ENCODE measurements at places on chromosomes 3 and 15.

- no peak for DNase-seq
These were observed 10.6 kb downstream of the IL17RB start for GRCh38 chr3:53856964-53857363.

GRCh38 chr3:137709011-137709601 lies 55.0 kb upstream of the SOX14 start:
- no peak for DNase-seq

DNA sequence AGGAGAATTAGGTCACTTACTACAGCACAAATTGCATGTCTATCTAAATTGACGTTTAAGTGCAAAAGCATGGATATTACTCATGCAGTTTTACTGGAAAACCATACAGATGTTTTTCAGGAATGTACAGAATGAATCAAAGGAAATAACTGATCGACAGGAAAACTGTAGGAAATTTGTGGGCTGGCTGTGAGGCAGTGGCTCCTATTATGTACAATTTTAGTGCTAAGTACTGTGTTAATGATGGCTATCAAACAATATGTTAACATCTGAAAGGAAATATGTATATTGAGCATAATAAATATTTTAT lies 6.9 kb downstream of the NUDT16 start:
- DNase-seq, result no peak

DNA sequence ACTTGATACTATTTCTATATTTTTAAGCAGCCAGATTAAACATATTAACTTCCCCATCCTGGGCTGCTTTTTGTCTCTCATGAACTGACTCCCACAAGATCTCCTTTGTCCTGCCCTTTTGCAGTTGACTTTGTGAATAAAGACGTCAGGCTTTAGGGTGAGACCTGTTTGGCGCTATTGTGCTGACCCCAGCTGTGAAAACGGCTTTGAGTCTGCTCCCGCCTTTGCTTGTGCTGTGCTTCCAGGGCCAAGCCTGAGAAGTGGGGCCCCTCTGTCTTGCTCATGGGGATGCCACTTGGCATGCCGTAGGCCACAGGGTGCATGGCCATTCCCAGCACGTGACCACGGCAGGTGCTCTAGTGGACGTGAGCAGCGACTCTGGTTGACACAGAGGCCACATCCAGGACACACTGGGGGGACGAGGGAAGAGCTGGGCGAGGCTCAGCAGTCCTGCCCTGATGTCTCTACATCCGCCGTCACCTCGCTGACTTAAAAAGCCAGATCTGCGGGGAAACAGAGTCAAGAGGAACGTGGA lies 268.9 kb upstream of the LYSMD4 start:
- no peak for DNase-seq

- DNase-seq, result no peak
These were observed 22.7 kb upstream of the CLEC3B start for GRCh38 chr3:45003406-45003805.

DNA sequence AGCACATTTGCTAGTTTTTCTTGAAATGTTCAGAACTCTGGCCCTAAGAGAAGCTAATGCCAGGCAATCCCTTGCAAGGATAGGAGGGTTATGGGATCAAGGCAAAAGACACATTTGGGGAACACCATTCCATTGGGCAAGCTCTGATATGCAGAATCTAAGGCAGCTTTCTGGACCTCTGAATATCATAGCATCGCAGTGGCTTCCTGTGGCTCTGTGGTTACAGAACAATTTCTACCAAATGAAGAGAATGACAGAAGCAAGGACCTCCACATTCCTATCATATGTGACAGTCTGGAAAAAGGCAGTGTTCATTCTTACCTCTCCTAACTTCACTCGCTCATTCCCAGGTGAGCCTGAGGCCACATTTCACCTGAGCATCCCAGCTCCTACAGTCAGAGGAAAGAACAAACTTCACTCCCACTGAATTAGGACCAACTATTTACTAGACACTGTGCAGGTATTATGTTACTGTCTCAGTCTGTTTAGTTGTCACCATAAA lies 836.1 kb upstream of the CFAP20DC start:
- no peak for DNase-seq

- DNase-seq, result no peak
These were observed 91.6 kb upstream of the LIPC start for GRCh38 chr15:58340176-58340575.

DNA sequence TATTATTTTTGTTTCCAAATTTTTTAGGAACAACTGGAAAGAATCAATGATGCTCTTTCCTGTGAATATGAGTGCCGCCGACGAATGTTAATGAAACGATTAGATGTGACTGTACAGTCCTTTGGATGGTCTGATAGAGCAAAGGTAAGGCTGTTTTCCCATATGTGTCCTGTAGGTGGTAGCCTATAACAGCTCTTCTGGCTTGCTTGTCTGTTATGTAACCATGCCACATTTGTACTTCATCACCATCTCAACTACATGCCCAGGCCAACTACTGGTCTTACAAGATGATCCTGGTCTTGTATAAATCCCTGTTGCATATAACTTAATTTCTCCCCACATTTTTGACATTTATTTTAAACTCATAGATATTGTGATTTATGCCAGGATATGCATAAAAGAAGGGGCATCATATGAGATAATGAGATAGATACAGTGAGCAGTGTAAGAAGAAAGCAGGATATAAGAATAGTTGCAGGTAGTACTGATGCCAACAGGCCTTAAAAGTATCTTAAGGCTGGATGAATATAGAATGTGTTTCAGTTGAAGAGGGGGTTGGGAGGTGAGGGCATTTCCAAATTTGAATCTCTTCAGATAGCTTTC lies 20.3 kb downstream of the FAM98B start:
- DNase-seq, result peak; percentile 7

- DNase-seq, result no peak
These were observed 8.6 kb downstream of the GPR15 start for GRCh38 chr3:98540346-98540745.

DNA sequence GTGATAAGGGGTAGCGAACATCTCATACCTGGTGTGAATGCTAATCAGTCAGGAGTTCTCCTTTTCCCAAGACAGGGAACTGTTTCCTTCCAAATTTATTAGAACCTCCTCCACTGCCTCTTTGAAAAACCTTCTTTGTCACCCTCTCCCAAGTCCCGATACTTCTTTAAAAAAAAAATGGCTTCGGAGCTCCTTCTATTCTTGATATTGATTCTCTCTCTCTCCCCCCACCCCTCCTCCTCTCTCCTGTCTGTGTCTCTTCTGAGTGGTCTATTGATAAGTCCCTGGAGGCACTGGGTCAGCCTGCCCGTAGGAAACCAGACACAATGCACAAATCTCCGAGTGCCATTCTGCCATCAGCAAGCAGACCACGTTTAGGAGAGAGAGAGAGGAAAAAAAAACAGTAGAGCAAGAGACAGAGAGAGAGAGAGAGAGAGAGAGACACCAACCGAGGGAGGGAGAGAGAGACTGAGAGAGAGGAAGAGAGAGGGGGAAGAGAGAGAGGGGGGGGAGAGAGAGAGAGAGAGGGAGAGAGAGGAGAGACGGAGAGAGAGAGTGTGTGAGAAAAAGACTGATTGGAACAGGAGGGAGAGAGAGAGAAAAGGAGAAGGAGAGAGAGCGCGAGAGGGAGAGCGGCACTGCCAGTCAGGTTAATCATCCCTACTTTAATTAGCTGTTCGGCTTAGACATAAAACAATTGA lies 160.9 kb downstream of the TIGIT start:
- DNase-seq, result no peak

DNA sequence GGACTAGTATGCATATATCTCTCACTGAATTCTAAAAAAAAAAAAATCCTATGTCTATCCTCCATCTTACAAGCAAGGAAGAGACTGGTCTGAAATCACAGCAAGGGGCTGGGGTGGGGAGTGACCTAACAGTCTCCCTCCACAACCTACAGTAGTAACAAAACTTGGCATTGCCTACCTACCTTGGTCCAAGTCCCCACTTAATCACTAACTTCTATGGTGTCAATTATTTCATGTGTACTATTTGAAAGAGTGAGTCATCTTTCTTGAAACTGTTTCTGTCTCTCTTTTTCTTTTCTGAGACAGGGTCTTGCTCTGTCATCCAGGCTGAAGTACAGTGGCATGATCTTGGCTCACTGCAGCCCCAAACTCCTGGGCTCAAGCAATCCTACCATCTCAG lies 36.8 kb downstream of the CHAC1 start:
- no peak for DNase-seq

DNA sequence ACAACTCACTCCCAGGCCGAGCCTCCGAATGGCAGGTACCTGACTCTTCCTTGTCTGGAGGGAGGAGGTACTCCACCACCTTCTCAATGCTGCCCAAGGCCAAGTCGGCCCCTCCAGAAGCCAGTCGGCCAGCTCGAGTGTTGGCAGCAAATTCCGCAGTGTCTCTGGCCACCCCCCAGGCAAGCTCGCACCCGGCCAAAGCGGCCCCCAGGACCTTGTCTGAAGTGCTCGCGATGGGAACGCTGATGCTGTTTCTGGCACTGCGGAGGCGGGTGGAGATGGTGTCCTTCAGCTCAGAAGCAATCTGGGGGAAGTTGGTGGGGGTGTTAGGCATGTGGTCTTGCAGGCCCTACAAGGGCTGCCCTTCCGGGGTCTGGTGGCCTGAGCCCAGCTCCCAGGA lies 9.2 kb downstream of the PLIN1 start:
- no peak for DNase-seq

- DNase-seq, result no peak
These were observed 179.2 kb downstream of the RORA start for GRCh38 chr15:61049934-61050333.

- DNase-seq, result no peak
These were observed at the start of gene WDR49 for GRCh38 chr3:167653760-167654159. Gene WDR49, minus strand, starts transcription at chr3:167653942. Its CDS starts 517 bp downstream, at chr3:167653425.

GRCh38 chr3:122730240-122730639 lies 49.6 kb downstream of the PARP14 start:
- DNase-seq, result no peak

GRCh38 chr3:185024966-185025365 lies 127.9 kb downstream of the C3orf70 start:
- DNase-seq, result no peak

- no peak for DNase-seq
These were observed 53.9 kb upstream of the SLC6A11 start for GRCh38 chr3:10762116-10762515.

GRCh38 chr3:116051040-116051439 lies 394.2 kb downstream of the LSAMP start:
- DNase-seq, result no peak

GRCh38 chr3:60956729-60957128 lies 294.5 kb downstream of the FHIT start:
- DNase-seq, result no peak

All from stimulated activated CD4-positive, alpha-beta T cell treated with anti-CD3 and anti-CD28 coated beads, Interleukin-2, amount 100 ng/mL, for 48 hours (primary cell).